Ureter (tissue), 1 donor: ENCODE measurements at places on chromosomes 2 and 18. TPM values are rescaled to one million over a fixed set of nuclear protein-coding genes. Genes with fewer than 3 reads are reported as not detected.
A peak's percentile ranks its signal among the peaks of the same experiment; 100 is the strongest.

GRCh38 chr2:102755284-102755683, 6.5 kb upstream of the TMEM182 start:
- no peak for DNase-seq

GRCh38 chr2:171574149-171574795, 52.0 kb downstream of the CYBRD1 start:
- DNase-seq, result peak; percentile 84

Gene COL5A2
- total RNA-seq, result 21.8 TPM

Gene MALT1
- 27.5 TPM for total RNA-seq

Gene COBLL1
- 207 TPM for total RNA-seq

Gene ATP6V1C2
- total RNA-seq, result 0.23 TPM

Gene SULT1C4
- 3.4 TPM for total RNA-seq
